Stimulated activated naive CD8-positive, alpha-beta T cell treated with anti-CD3 and anti-CD28 coated beads, Interleukin-15, Interleukin-2, amounts not matched to agents 100 U/mL and 50 U/mL, for 24 hours (primary cell): ENCODE measurements at places on chromosomes 1 and 21.

- DNase-seq, result peak; percentile 11
Observed at GRCh38 chr1:59083946-59084865, 212.7 kb upstream of the FGGY start.

- DNase-seq, result peak; percentile 59
Observed at GRCh38 chr1:12594966-12595756, 22.8 kb downstream of the DHRS3 start.

- DNase-seq, result no peak
Observed at GRCh38 chr1:21816602-21817302, 4.7 kb downstream of the LDLRAD2 start.

- DNase-seq, result no peak
Observed at GRCh38 chr1:71857862-71858261, 424.5 kb downstream of the NEGR1 start.

GRCh38 chr1:172145656-172146055 lies 274.8 kb upstream of the C1orf105 start:
- no peak for DNase-seq

DNA sequence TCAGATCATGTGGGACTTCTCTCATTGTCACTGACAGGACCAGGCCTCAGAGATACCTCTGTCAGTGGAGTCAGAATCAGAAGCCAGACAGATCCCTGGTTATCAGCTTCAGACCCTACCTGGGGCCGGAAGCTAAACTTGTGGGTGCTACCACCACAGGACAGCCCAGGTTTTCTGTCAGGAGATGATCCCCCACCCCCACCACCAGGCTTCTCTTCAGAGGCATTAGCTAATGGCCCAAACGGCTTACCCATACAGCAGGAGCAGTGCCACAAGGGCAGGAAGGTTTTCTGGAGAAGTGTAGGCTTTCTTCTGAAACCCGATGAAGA lies 105.5 kb downstream of the ABCA4 start:
- no peak for DNase-seq

DNA sequence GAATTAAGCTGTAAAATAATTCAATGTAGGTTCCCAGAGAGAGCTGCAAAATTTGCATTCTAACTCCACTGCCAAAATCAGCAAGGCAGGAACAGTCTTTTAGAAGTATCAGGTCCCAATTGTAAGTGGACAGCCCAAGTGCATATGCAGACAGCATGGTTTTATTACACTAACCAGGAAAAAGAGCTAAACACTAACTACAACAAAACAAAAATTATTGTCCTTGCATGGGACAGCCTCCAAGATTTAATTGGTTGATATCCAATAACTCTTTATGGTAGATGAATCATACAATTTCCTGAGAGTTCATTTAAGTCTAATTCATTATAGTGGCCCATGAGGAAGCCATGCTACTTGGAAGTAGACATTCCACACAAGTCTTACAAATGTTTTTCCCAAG lies 154.3 kb upstream of the ZNF648 start:
- DNase-seq, result no peak

GRCh38 chr1:166221316-166221715 lies 54.5 kb upstream of the FAM78B start:
- DNase-seq, result no peak

GRCh38 chr1:222889440-222889839 lies 74.6 kb downstream of the DISP1 start:
- no peak for DNase-seq

GRCh38 chr1:100506217-100506616 lies 31.7 kb upstream of the GPR88 start:
- no peak for DNase-seq
